ENCODE measurements at places on chromosomes 4 and X. TPM values are rescaled to one million over a fixed set of nuclear protein-coding genes. Genes with fewer than 3 reads are reported as not detected.
A peak's percentile ranks its signal among the peaks of the same experiment; 100 is the strongest.

- no peak for DNase-seq
Measured at GRCh38 chrX:88903989-88904718, 157.1 kb downstream of the CPXCR1 start.

Gene PLK4
- total RNA-seq: 32.5 TPM

Gene NALF2
- total RNA-seq: not detected

Gene SLAIN2
- 68.0 TPM for total RNA-seq

GRCh38 chrX:11239230-11239629, 54.0 kb upstream of the AMELX start:
- DNase-seq: no peak

Gene F11
- total RNA-seq: not detected

DNA sequence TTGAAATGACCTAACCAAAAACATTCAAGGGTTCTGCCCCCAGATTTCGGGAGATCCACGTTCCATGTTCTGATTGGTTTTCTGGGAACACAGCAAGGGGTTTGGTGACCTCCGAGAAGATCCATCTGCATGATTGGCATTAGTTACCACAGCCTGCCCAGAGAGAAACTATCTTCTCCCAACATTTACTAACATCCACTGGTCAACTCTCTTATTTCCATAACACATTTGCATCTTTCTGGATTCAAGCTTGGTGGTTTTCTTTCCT, 15.6 kb downstream of the SHOX start:
- no peak for DNase-seq

Gene ARAP2
- 0.20 TPM for total RNA-seq

Gene GLA
- total RNA-seq: 58.0 TPM

Gene GC
- total RNA-seq: not detected

DNA sequence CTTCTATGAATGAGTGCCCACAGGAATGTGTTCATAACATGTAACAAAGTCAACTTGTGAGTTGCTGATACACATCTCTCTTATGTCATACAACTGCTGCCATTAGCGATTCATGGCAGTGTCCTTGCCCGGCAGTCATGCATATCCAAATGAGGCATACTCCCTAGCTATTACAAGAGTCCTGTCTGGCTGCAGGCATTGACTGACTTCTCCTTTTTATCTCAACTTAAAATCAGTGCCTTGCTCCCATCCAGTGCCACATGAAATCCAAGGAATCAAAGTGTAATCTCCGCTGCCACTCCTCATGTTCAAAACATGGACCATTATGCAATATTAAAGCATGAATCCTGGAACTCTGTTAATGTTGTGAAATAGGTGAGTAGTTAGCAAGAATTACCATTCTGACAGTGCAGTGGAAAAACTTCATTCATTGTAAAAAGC, 348.9 kb upstream of the FTHL17 start:
- no peak for DNase-seq

- DNase-seq: no peak
Measured at GRCh38 chr4:6916069-6916586, 6.5 kb downstream of the TBC1D14 start.

DNA sequence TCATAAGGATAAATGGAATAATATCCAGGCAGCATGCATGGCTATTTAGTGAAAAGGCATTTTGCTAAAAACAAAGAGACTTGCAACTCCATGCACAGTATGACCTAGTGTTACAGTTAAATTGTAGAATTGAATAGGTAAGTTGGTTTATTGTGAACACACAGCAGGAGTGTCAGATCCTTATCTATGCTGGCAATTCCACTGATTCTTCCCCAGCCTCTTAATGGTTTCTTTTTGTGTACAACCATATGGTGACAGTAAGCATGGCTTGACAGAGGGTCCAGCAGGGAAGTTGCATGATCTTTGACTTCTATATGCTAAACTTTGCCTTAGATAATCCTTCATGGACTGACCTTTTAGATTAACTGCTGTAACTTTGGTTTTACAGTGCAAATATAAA, 936.6 kb upstream of the EPHA5 start:
- DNase-seq: no peak

DNA sequence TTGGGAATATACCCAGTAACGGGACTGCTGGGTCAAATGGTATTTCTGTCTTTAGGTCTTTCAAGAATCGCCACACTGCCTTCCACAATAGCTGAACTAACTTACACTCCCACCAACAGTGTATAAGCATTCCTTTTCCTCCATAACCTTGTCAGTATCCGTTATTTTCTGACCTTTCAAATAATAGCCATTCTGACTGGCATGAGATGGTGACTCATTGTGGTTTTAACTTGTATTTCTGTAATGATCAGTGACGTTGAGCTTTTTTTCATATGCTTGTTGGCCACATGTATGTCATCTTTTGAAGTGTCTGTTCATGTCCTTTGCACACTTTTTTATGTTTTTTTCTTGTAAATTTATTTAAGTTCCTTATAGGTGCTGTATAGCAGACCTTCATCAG, 81.2 kb downstream of the ADAM29 start:
- peak; percentile 15 for DNase-seq

Gene ABCD1
- 9.8 TPM for total RNA-seq

DNA sequence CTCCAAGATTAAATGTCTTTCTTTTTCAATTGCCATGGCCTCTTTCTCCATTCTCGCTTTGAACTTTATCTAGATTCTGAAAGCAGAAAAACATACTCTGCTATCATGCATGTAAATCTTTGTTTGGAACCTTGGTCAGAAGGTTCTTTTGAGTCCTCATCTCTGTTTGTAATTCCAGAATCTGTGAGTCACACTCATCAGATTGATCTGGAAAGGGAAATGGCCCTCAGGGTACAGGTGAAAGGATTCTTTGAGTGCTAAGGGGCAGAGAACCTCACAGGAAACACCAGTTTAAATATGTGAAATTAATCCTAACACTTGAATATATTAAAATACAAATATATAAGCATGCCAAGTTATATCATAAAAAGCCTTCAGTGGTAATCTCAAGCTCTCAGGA, 211.0 kb upstream of the ADGRL3 start:
- DNase-seq: no peak

Gene IL2
- not detected for total RNA-seq

DNA sequence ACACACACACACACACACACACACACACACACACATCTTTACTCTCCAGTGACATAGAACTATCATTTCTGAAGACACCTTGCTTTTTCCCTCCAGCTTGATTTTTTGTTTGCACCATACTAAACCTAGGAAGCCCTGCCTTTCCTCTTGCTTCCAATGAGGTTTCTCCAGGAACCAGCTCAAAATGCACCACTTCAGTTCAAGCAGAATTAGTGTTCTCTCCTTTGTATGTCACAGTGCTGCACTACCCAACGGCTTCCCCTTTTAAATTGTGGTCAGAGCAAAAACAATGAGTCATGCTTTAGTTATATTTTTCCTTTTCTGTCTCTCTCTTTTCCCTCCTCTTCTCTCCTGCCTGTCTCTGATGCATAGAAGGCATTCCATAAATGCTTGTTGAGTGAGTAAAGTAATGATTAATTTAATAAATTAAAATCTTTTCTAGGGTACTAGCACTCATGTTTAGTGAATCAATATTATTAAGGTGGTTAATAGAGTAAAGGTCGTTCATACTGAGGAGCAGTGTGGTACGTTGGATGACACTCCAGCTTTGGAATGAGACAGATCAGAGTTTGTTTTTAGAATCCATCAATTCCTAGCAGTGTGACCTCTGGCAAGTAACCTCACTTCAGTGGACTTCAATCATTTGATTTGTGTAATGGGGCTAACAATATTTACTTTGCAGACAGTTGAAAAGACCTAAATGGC, 5.9 kb downstream of the RTL3 start:
- DNase-seq: peak; percentile 91

DNA sequence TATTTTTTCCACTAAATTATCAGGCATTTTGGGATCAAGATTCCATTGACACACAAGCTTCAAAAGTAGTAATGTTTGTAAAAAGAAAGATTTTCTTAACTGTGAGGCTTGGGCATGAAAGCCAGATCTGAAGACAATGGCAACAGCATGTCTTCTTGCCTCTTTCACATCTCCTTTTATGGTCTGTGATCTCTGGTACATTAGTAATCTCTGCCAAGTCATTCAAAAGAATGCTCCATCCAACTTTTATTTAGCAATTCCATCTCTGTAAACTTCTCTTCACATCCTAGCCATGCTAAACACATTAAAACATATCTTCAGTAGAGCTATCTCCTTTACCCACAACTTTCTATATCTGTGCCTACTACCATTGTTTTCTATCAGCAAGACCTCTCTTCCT, 465.4 kb downstream of the FAT4 start:
- DNase-seq: no peak

Gene USP46
- 11.1 TPM for total RNA-seq

Gene MAMLD1
- total RNA-seq: 5.2 TPM

- no peak for DNase-seq
Measured at GRCh38 chr4:824461-825062, 1.4 kb downstream of the CPLX1 start.

GRCh38 chr4:99783940-99784339, 32.7 kb upstream of the DAPP1 start:
- DNase-seq: no peak

Gene SCRG1
- 0.12 TPM for total RNA-seq

Gene XG
- total RNA-seq: not detected

GRCh38 chrX:26918631-26919030, 544.5 kb downstream of the PPP4R3C start:
- no peak for DNase-seq

Gene IBSP
- not detected for total RNA-seq

Data from RPMI7951 (cell line).